ENCODE measurements at places on chromosomes 4 and X.

DNA sequence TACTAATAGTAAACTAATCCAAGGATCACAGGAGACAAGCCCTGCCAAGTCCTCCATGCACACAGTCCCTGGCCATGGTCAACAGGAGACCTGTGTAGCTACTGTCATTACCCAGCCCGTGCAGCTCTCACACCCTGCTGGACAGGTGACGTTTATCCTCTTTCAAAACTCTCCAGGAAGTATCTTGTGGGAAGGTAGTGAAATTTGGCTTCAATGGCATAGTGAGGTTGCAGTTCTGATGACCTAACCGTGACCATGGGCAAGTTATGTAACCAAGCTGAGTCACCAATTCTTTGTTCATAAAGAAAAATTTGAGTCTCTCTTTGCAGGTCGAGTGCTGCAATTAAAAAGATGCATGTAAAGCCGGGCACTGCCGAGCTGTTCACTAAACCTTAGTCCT, 11.3 kb upstream of the SLC2A9 start:
- no peak for DNase-seq

DNA sequence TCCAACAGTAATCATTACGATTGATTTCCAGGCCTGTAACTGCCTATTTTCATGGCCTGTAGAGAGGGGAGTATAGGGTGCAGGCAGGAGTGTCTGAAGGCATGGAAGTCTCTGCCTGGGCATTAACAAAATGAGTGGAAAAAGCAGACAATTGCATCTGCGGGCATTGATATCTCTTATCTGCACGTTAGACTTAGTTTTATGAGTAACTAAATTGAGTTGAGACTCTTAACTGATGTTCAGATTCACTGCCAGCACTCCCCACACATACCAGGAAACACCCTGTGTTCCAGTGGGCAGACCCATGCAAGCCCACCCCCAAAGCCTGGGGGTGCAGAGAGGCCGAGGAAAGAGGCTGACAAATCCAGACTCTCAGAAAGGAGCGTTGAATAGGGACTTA, 33.3 kb downstream of the F11 start:
- no peak for DNase-seq

- no peak for DNase-seq
Observed at GRCh38 chrX:107646735-107647134, 18.4 kb downstream of the PRPS1 start.

DNA sequence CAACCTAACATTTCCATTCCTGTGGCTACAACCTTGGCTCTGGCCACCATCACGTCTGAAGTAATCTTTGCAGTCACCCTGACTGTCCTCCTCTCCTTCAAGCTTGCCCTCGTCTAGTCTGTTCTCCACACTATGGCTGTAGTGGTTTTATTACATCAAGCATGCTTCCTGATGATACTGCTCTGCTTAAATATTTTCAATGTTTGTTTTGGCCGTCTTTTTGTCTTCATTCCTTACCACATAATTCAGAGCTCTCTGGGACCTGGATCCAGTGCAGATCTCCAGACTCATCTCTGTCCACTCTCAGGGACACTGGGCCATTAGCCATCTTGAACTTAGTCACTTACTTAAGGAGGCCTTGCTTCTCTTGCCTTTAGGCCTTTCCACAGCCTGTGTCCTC, 27.7 kb upstream of the FREM3 start:
- DNase-seq, result no peak

- DNase-seq, result peak; percentile 63
Observed at GRCh38 chr4:10461091-10461849, 4.0 kb upstream of the ZNF518B start.

GRCh38 chr4:119049342-119049741, 86.3 kb upstream of the MYOZ2 start:
- DNase-seq, result no peak

DNA sequence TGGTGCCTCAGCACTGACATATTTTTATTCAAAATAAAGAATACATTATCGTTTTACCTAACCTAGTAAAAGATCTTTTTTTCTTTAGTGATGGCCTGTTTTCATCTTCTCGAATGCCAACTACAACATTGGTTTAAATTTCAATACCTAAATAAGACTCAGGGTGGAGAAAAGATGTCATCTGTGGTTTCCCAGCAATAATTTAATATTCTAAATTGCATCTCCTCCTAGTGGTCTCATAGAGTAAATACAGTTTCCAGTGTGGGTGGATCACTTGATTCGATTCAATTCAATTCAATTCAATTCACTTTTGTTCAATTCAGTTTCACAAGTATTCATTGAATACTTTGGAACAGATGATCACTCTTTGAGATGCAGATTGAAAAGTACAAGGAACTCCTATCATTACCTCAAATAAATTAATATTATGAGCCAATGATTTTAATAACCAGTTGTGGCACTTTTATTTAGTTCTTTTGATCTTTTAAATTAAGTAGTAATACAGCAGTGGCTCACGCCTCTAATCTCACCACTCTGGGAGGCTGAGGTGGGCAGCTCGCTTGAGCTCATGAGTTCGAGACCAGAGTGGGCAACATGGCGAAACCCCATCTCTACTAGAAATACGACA, 427.2 kb downstream of the FAT4 start:
- DNase-seq, result no peak

Measured in activated CD8-positive, alpha-beta memory T cell treated with anti-CD3 and anti-CD28 coated beads for 1 hour (primary cell).